ENCODE measurements at places on chromosomes 5 and 9.

GRCh38 chr5:58760222-58760621, 177.3 kb downstream of the RAB3C start:
- no peak for DNase-seq

DNA sequence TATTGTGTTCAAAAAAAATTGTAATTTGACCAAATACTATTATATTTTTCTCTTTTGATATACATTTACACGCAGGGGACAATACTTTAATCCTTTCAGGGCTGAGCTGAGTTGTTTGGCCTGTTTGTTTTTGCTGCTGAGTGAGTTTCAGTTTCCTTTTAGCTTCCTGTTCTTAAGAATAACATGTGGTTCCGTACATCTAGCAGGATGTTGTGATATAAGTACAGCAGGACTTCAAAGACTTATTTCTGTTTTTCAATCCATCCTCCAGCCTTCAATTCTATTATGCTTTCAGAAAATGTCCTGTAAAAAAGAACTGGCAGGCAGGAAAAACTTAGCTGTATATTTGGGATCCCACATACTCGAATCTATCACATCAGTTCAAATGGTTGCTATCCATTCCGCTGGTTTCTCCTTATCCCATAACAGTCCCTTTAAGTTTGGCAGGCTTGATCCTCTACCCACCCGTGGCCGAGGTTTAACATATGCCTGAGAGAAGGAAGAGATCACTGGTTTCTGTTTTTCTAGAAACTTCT, 1037.3 kb upstream of the ACO1 start:
- DNase-seq: no peak

- no peak for DNase-seq
Measured at GRCh38 chr5:164553851-164554250, 1048.4 kb downstream of the MAT2B start.

DNA sequence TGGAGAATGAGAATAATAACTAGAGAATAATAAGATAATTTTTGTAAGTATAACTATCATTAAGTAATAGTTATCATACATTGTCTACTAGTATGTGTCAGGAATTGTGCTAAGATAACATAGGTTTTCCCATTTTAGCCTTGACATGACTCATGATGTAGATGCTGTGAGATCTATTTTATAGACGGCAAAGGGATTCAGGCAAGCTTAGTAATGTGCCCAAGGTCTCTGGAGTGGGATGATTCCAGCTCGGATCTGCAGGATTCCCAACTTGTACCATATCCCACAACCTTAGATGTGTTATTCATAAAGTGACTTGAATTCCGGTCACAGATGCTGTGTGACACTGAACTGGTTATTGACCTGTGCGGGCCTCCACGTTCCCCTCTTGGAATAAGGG, 51.5 kb downstream of the IL31RA start:
- DNase-seq: no peak

GRCh38 chr5:41722359-41722950, 147.8 kb downstream of the OXCT1 start:
- no peak for DNase-seq

DNA sequence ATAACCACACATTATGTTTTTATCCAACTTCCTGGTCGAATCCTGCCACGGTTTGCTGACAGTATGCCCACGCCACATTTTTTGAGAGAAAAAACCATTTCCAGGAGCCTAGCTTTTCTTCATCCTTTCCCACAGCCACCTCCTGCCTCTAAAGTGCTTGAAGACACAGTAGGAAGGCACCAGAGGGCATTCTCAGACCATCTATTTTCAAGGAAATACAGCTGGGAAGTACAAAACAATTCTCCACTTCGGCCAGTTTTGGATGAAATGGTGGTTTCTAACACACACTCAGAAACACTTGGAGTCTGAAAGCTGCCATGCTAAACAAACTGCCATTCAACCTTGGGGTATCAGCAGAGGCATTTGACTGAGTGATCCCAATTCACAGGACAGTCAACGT, 86.3 kb upstream of the RPS23 start:
- peak; percentile 49 for DNase-seq

GRCh38 chr9:15142878-15143534, 164.0 kb downstream of the TTC39B start:
- peak; percentile 31 for DNase-seq

- DNase-seq: no peak
Measured at GRCh38 chr5:136998854-136999357, 500.2 kb downstream of the SPOCK1 start.

DNA sequence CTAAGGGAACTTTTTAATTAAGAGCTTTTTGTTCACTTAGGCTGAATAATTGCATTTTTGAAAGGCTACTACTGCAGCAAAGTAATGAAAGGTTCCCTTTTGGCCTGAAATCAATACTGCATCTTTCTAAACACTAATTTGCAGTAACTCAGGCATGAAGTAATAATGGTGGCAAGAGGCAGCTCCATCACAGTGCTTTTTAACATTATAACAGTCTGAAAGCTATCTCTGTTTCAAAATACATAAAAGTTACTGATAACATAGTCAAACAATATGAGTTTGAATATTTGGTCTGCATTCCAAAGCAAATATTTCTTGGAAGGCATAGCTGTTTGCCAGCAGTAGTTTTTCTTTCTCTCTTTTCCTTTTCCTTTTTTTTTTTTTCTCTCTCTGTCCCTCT, 113.4 kb downstream of the FBN2 start:
- no peak for DNase-seq

DNA sequence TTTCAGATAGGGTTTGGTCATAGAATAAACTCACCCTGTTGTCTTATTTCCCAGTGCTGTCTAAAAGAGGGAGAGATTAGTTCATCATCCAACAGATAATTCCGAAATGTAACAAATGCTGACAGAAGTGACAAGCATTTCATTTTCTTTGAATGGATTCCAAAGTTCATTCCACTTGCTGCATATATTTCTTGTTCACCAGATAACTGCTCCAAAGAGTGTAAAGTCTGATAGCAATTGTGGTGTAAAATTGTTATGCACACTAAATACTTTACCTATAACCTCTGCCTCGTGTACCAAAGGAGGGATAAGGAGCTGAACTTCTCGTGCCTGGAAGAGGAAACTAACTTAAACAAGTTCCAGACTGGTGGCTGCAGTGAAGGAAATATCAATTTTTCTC, 290.0 kb upstream of the ADAMTSL1 start:
- no peak for DNase-seq

DNA sequence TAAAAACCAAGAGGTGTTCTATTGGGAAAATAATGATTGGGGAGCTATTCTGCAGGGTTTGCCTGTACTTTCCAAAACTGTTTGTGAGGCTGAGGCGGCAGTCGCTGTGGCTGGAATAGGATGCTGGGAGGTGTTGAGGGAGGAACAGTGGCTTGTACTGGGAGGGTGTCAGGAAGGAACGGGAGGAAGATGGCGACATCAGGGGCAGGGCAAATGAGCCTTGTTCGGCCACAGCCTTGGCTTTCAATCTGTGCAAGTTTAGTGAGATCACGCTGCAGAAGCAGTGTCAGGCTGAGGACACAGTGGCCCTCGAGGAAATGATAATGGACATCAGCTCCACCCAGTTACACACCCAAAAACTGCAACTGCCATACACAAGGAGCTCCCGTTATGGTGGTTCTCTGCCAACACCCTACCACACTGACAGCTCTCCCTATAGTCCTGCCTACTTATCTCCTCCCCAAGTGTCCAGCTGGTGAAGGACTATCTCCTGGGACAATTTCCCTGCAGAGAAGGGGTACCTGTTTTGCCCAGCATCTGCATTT, 27.3 kb downstream of the KIF2A start:
- DNase-seq: no peak
